DND-41 (cell line): ENCODE measurements at places on chromosomes 2 and 18.

- H3K36me3 ChIP-seq: no peaks in the 10 kb centered on the region
- no peak overlapping the region for H3K27ac ChIP-seq
- no peaks in the 10 kb centered on the region for H3K4me1 ChIP-seq
- H3K27me3 ChIP-seq: no peaks in the 10 kb centered on the region
- H3K4me3 ChIP-seq: no peak overlapping the region
These were observed 3.5 kb upstream of the MYL1 start for GRCh38 chr2:210318486-210318885.

DNA sequence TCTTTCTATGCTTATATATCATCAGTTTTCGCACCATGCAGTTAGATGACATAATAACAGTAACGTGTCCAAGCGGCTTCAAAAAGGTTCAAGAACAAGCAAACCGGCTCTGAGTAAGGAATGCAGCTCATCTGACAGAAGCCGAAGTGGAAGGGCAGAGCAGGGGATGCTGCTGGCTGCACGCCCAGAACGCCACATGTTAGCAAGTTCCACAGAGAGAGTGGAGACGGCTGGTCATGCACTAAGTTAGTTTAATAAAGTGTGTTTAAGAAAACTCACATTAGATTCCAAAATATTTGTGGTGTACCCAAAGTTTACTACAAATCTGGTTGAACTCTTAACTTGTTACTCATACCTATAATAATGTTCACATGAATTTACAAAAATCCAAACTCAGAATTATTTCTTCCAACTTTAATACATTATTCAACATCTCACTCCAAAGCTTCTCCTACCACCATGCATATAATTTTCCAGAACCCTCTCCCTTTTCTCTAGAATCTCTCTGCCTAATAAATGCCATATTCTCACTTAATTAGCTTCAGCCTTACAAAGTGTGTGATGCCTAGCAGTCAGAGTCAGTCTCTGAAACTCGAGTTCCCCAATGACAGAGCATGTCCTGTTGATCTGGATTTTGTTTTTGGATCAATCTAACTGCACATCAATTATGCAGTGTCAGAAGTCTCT lies 170.0 kb downstream of the DNAH7 start:
- H3K4me1 ChIP-seq: no peaks in the 10 kb centered on the region
- no peak overlapping the region for H3K4me3 ChIP-seq
- no peak overlapping the region for H3K27ac ChIP-seq
- no peaks in the 10 kb centered on the region for H3K36me3 ChIP-seq
- no peaks in the 10 kb centered on the region for H3K27me3 ChIP-seq
- DNase-seq: no peak

- no peaks in the 10 kb centered on the region for H3K36me3 ChIP-seq
- no peaks in the 10 kb centered on the region for H3K4me1 ChIP-seq
- no peak overlapping the region for H3K27ac ChIP-seq
- no peak for DNase-seq
- no peak overlapping the region for H3K4me3 ChIP-seq
These were observed 71.1 kb upstream of the HNMT start for GRCh38 chr2:137893145-137893544.

- no peaks in the 10 kb centered on the region for H3K4me1 ChIP-seq
- H3K4me3 ChIP-seq: no peak overlapping the region
- DNase-seq: no peak
- no peaks in the 10 kb centered on the region for H3K27me3 ChIP-seq
- no peak overlapping the region for H3K27ac ChIP-seq
- no peaks in the 10 kb centered on the region for H3K36me3 ChIP-seq
These were observed 166.3 kb downstream of the GBX2 start for GRCh38 chr2:236001854-236002253.

GRCh38 chr2:24104110-24104650 lies 19.0 kb downstream of the PFN4 start:
- no peaks in the 10 kb centered on the region for H3K4me1 ChIP-seq
- DNase-seq: no peak
- H3K36me3 ChIP-seq: no peaks in the 10 kb centered on the region
- no peak overlapping the region for H3K27ac ChIP-seq
- H3K4me3 ChIP-seq: no peak overlapping the region

DNA sequence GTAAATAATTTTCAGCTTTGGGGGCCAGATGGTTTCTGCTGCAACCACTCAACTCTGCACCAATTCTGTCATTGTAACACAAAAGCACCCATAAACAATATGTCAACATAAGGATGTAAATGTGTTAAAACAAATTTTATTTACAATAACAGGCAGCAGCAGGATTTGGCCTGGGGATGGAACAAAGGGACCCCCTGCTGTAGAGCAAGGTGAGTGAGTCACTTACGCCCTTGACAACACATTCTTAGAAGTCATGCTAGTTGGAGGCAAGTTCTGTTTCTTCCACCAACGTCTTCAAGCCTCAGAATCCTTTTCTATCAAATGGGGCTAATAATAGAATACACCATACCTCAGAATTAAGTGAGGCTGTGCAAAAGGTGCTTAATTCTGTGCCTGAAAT lies 610.2 kb upstream of the SYT4 start:
- no peaks in the 10 kb centered on the region for H3K36me3 ChIP-seq
- no peaks in the 10 kb centered on the region for H3K27me3 ChIP-seq
- no peak for DNase-seq
- no peak overlapping the region for H3K4me3 ChIP-seq
- no peak overlapping the region for H3K27ac ChIP-seq

GRCh38 chr18:3456686-3457069 lies 6.7 kb downstream of the TGIF1 start:
- H3K27me3 ChIP-seq: no peaks in the 10 kb centered on the region
- H3K36me3 ChIP-seq: peaks cover 54% of the 10 kb centered on the region
- no peak overlapping the region for H3K4me3 ChIP-seq
- H3K27ac ChIP-seq: no peak overlapping the region

DNA sequence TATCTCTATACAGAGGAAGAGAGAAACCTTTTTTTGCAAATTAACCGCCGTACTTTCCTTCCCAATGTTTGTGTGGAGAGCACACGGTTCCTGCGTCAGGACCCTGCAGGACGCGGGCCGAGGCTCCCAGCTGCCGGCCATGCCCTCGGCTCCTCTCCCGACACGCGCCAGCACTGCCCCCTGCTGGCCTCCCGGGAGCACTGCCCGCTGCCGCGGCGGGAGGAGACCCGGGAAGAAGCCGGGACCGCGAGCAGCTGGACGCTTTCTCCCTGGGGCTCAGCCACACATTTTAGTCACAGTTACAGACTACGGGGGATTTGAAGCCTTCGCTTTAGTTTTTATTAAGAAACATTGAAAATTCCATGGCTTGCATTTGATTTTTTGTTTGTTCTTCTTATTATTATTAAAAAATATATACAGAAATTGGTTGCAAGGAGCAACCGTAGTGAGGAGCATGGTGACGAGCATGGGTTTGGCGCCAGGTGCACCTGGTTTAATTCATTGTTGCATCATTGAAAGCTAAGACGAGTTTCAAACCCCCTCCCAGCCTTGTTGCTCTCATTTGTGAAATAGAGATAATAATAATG lies 401.2 kb downstream of the GALR1 start:
- H3K36me3 ChIP-seq: no peaks in the 10 kb centered on the region
- DNase-seq: no peak
- H3K4me3 ChIP-seq: no peak overlapping the region
- H3K27me3 ChIP-seq: no peaks in the 10 kb centered on the region

GRCh38 chr2:24616616-24617015 lies 125.6 kb downstream of the NCOA1 start:
- no peak overlapping the region for H3K27ac ChIP-seq
- 0 out of 2 replicates have a peak, but pooled peaks cover 4% of the 10 kb centered on the region for H3K36me3 ChIP-seq
- H3K27me3 ChIP-seq: no peaks in the 10 kb centered on the region

- H3K36me3 ChIP-seq: peaks cover 5% of the 10 kb centered on the region; the same call in 1 of the 2 replicates
- H3K27me3 ChIP-seq: no peaks in the 10 kb centered on the region
- no peaks in the 10 kb centered on the region for H3K4me1 ChIP-seq
- no peak for DNase-seq
- H3K4me3 ChIP-seq: no peak overlapping the region
These were observed 211.8 kb downstream of the SLC8A1 start for GRCh38 chr2:40240070-40240469.

DNA sequence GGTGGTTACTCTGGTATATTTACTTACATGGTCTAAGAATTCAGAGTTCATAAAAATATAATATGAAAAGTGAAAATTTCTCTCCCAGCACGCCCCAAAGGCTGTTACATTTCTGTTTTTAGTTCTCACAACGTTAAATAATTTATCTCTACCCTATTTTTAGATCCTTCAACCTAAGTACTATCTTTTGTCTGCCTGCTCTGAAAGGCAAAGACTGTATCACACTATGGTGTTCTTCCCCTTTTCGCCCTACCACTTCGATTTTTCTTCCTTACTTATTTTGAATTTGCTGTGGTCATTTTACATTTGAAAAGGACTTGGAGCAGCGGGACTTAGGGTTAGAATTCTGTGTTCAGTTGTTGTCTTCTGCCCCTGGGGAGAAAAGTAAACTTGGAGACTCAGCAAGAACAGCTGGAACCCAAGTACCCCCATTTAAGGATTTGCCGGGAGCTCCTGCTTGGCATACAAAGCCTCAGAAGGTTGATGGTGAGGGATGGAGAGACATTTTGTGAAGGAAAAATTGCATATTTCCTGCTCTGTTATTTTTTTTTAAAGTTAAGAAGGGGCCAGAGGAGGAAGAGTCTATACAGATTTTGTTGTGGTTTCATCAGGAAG lies 19.0 kb downstream of the ADAM23 start:
- DNase-seq: no peak
- no peaks in the 10 kb centered on the region for H3K27me3 ChIP-seq
- H3K4me1 ChIP-seq: no peaks in the 10 kb centered on the region
- no peak overlapping the region for H3K27ac ChIP-seq

DNA sequence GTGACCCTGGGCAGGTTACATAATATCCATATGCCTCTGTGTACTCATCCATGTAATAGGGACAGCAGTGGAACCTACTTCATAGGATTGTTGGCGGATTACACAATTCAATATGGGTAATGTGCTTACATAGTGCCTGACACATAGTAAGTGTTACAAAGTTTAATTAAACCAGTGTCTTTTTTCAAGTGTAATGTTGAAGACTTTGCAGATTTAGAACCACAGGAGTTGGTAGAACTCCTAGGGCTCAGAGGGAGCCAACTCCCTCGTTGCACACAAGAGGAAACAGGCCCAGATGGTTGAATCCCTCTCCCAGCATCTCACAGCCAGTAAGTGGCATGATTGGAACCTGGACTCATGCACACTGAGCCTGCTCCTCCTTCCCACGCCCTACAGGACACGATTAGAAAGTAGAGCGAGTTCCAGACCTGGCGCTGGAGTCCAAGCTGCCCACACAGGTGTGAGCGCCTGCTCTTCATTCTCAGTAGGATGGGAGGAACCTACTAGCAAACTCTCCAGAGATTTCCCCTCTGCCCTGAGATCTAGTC lies 97.8 kb downstream of the VSNL1 start:
- no peak overlapping the region for H3K27ac ChIP-seq
- H3K4me1 ChIP-seq: no peaks in the 10 kb centered on the region
- no peaks in the 10 kb centered on the region for H3K27me3 ChIP-seq
- H3K36me3 ChIP-seq: no peaks in the 10 kb centered on the region
- DNase-seq: no peak

DNA sequence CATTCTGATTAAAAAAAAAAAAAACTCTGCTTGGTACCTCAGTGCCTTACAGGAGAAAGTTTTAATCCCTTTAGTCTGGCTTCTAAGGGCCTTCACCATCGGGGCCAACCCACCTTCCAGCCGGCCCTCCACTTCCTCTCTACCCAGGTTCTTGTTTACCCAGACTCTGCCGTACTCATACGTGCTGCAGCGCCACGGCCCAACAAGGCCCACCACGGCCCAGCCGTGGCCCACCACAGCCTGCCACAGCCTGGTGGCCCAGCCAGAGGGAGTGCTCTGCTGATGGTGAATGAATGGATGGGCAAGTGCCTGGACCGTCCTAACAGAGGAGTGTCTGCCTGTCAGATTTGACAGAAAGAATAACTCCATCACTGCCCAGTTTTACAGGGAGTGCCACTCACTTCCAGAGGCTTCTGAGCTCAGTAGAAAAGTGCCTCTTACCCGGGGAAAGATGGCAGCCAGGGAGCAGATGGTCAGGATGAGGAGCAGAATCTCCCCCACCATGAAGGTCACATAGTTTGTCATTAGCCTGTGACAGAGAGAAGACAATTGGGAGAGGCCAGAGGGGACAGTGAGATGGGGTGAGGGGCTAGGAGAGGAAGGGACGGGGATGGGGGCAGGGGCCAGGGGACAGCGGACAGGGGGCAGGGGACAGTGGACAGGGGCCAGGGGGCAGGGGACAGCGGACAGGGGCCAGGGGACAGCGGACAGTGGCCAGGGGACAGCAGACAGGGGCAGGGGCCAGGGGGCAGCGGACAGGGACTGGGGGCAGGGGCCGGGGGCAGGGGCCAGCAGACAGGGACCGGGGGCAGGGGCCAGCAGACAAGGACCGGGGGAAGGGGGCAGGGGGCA lies 38.2 kb downstream of the CENPO start:
- no peaks in the 10 kb centered on the region for H3K27me3 ChIP-seq
- H3K4me3 ChIP-seq: no peak overlapping the region
- no peak overlapping the region for H3K27ac ChIP-seq
- DNase-seq: no peak
- peaks cover 71% of the 10 kb centered on the region for H3K36me3 ChIP-seq
- no peaks in the 10 kb centered on the region for H3K4me1 ChIP-seq

DNA sequence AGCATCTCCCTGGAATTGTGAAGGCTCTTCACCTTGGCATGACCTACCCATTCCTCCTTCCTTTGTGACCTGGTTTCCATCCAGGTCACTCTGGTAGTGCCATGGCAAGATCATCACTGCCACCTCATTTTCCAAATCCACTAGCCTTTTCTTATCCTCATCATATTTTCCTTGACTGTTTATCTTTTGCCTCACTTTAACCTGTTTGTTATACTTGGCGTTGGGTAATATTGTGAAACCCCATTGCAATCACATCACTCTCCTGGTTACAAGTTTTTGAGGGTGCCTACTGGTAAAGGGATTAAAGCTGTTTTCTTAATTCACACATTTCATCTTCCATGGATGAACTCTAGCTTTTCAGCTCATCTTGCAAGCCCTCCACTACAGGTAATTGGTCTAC lies 39.1 kb upstream of the IGFBP2 start:
- H3K4me1 ChIP-seq: peaks cover under 1% of the 10 kb centered on the region
- DNase-seq: no peak
- no peak overlapping the region for H3K27ac ChIP-seq
- no peak overlapping the region for H3K4me3 ChIP-seq
- no peaks in the 10 kb centered on the region for H3K27me3 ChIP-seq

GRCh38 chr2:2837746-2838547 lies 506.9 kb upstream of the MYT1L start:
- H3K27ac ChIP-seq: no peak overlapping the region
- DNase-seq: no peak
- H3K36me3 ChIP-seq: no peaks in the 10 kb centered on the region
- H3K27me3 ChIP-seq: no peaks in the 10 kb centered on the region
- no peaks in the 10 kb centered on the region for H3K4me1 ChIP-seq

DNA sequence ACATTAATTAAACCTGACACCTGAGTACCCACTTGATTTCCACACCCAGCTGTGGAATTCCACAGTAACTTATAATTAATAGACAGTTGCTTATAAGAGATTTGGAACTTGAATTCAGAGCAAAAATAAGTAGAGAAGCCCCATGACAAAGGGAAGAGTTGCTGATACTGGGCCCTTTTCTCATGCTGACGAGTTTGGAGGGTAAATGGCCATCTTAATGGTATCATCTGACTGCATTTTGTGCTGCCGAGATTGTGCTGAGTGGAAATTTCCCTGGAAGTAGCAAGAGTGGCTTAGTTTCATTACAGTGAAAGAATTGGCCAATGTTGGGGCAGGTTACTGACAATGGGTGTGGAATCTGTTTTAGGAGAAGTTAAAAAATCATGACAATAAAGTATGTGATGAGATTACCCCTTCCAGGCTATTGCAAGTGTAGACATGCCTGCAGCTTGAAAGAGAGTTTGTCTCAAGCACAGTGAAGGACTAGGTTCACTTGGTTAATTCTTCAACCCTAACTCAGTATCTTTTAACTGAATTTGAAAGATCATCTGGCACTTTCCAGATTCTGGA lies 49.9 kb downstream of the VSNL1 start:
- no peak overlapping the region for H3K4me3 ChIP-seq
- H3K36me3 ChIP-seq: no peaks in the 10 kb centered on the region
- H3K4me1 ChIP-seq: no peaks in the 10 kb centered on the region
- H3K27ac ChIP-seq: no peak overlapping the region
- DNase-seq: no peak
